ENCODE measurements at places on chromosomes 13 and 19.

DNA sequence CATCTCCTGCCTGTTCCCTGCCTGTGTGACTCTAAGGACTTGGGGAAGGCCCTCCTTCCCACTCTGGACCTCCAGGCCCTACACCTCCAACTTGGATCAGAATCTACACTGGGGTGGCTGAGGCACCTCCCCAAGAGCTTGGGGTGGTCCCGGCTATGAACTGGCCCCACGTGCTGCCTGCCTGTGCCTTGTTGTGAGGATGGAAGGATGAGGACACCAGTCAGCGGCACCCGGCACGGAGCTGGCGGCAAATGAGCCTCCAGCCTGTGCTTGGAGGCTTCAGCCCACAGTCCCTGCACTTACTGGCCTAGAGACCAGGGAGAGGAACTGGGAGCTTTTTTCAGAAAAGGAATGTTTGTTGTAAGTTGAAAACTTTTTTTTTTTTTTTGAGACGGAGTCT lies 8.5 kb downstream of the AKAP8 start:
- no peak for DNase-seq

DNA sequence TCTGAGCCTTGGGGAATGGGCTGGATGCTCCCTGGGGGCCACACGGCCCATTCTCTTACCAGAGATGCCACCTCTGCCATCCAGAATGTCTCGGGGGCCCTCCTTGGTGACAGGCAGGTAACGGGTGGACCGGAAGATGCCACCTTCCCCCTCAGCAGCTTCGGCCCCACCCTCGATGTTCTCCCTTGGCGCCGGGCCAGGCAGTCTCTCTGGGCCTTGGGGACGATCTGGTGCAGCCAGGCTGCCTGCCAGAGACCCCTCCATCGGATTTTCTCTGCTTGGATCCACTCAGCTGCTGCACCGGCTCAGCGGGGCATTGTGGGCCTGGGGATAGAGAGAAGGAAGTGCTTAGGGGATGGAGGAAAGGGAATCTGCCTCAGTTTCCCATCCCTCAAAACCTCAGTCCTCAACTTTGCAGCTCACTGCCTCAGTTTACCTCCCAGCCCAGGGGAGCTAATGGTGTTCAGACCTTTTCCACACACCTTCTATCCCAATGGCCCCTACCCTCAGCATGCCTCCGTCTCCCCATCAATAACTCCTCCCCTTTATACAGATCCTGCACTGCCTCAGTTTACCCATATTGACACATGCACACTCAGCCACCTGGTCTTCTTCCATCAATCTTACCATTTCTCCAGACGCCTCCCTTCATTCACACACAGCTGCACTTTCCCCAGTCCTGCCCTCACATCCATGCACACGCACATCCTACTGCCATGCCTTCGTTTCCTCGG lies 1.5 kb downstream of the WIZ start:
- DNase-seq = no peak

- no peak for DNase-seq
Observed at GRCh38 chr19:49820125-49820524, 2.0 kb downstream of the MED25 start.

DNA sequence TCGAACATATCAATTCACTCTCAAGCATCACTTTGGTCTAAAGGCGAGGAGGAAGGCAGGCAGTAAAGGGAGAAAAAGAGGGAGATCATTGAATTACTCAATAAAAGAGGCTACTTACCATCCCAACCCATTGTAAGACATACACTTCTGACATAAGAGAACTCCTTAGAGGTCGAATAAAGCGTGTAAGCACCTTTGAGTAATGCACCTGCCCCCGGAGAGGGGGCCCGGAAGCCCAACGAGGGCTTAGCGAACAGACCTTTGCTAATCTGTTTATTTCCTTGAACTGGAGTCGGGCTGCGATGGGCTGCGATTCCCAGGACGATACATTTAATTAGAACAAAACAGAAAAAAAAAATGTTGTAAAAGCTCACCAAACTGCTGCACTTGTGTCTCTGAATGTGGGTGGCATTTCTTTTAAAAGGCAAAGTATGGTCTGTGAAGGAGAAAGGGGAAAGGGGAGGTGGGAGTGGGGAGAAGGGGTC lies 3.0 kb downstream of the ZC3H4 start:
- DNase-seq = no peak

- DNase-seq = no peak
Observed at GRCh38 chr19:30402436-30403202, 30.4 kb downstream of the ZNF536 start.

DNA sequence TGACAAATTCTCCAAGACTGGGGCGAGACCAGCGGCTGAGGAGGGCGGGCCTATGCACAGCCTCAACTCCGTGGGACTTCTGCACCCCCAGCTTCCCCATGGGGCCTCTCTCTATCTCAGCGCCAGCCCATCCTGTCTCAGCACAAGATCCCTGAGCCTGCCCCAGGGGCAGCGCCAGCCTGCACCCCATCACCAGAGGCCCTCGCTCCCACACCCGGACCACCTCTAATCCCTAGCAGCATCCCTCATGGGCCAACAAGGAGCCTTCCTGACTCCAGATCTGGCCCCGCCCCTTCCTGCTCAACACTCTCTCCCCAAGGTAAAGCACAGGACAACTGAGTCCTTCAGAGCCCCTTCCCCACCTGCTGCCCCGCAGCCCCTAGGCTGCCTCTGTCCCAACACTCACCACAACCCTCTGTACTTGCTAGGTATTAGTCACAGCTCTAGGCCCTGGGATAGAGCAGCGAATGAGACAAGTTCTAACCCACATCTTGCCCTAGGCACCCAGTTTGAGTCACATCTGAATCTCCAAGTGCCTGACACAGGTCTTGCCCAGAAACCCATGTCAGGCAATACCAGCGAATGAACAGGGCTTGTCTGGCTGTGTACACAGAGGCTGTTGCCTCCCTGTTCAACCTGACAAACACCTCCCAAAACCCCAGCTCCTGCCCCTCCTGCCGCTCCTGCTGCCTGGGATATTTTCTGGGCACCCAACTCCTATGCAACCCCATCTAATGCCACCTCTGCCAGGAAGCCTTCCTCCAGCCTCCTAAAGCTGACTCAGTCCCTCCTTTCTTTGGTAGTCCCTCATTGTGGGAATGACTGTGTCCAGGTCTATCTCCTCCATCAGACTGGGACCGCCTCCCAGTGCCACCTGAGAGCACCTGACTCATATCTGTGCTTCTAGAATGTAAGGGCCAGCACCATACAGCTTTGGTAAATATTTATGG lies 18.6 kb downstream of the GRIK5 start:
- DNase-seq = peak; percentile 99

GRCh38 chr19:54448040-54448773 lies 792 bp upstream of the LENG8 start:
- DNase-seq = no peak

GRCh38 chr13:78997902-78998629 lies 339.1 kb upstream of the OBI1 start:
- no peak for DNase-seq

- DNase-seq = no peak
Observed at GRCh38 chr13:85303630-85304029, 495.6 kb downstream of the SLITRK6 start.

DNA sequence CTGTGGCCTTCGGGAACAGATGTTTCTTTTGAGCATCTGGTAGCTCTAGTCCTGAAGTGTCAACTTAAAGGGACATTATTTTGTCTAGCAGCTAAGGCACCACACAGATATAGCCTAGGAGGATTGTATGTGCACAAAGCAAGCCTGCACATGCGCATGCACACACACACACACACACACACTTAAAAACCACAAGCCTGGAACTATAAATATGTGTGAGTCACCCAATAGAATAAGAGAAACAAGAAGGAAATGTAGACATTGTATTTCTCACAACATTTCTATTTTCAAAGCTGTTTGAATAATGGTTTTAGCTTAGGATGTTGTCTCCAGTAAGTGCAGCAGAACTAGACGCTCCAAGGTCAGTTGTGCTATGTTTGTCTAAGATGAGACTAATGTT lies 516.5 kb downstream of the SUCLA2 start:
- peak; percentile 37 for DNase-seq
